Left renal cortex interstitium (tissue), 4 donors: ENCODE measurements at places on chromosomes 5 and 9. TPM values are rescaled to one million over a fixed set of nuclear protein-coding genes. Genes with fewer than 3 reads are reported as not detected.

GRCh38 chr9:133474853-133475252, 4.0 kb downstream of the SLC2A6 start:
- DNase-seq, result no peak

GRCh38 chr9:29044959-29045358, 1471.7 kb upstream of the C9orf72 start:
- DNase-seq, result no peak

DNA sequence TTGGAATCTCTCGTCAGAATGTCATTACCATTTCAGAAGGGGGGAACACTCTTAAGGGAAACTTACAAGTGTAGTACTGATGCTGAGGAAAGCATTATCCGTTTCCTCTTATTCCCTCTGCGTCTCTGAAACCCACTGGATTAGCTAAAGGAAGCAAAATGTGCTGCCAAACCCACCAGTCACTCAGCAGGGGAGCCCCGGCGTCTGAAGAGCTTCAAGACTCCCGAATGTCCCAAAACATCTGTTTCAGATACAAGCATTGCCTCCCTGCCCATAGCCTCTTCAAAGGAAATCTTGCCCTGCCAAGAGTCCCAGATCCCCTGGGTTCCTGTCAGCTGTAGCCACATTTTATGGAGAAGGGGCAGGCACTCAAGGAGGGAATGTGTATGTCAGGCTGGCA, 1.0 kb upstream of the HCN1 start:
- no peak for DNase-seq

DNA sequence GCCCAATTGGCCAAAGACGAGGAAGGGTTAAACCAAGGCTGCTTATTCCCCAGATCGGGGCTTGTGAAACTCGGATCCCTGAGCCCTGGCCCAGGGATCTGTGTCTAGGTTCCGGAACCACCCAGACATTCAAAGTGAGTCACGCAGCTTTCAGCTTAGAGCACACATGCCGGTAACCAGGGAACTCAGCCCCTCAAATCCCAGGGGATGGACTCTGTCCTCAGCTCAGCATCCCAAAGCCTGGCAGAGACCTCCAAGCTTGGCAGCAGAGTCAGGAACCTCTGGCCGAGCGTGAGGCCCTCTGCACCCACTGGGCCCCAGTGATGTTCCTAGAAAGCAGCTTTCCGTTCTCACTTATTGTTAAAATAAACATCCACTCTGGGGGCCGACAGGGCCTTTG, 5.1 kb downstream of the PNPLA7 start:
- DNase-seq, result no peak

- DNase-seq, result no peak
Observed at GRCh38 chr9:93009337-93010015, 49.0 kb upstream of the SUSD3 start.

- DNase-seq, result no peak
Observed at GRCh38 chr5:154779105-154779504, 23.9 kb downstream of the LARP1 start.

DNA sequence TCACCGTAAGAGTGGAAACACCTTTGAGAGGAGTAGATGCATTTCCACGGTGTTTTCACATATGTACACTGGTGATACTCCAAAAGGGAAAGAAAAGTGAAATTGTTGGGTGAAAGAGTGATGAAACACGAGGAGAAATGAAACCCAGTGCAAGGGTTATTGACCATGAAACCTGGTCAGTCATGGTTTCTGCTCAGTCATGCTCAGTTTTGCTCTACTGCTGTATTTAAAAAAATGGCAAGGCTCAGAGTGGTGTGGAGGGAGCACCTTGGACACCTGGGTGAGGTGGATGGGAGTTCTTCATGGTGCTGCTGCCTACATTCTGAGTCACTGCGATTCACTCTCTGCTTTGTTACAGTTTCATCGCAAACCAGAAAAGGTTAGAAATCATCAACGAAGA, 32.3 kb downstream of the NTRK2 start:
- no peak for DNase-seq

- DNase-seq, result no peak
Observed at GRCh38 chr5:160297004-160297403, 15.4 kb downstream of the CCNJL start.

GRCh38 chr9:19379283-19379682, 753 bp downstream of the RPS6 start:
- no peak for DNase-seq

DNA sequence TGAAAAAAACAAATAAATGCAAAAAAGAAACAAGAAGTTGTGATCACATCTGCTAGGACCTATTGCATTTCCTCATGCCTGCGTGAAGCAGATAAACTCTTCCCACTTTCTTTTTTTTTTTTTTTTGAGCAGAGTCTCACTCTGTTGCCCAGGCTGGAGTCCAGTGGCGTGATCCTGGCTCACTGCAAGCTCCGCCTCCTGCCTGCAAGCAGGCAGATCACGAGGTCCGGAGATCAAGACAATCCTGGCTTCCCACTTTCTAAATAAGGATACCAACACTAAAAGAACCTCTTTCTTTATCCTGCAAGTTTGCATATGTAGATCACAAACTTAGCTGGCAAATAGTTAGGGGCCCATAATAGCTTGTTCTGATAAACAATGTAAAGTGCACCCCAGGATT, 128.6 kb downstream of the ASTN2 start:
- no peak for DNase-seq

GRCh38 chr9:99288830-99289229, 66.7 kb downstream of the SEC61B start:
- no peak for DNase-seq

GRCh38 chr9:1319436-1319835, 269.3 kb downstream of the DMRT2 start:
- no peak for DNase-seq

DNA sequence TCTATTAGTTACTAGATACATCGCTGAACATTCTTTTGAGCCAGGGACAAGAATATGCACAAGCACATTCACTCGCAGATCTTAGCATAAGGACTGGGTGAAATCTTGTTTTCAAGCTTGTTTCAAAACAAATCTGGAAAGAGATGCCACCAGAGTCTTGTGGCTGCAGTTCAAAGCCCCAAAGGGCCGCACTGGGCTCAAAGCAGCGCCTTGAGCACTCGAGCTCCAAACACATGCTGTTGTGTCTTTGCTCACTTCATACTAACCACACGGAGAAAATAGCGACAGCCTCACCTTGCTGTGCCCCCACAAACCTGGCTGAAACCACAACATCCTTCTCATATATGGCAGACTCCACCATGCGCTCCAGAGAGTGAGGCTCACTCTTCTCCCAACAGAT, 34.2 kb upstream of the IL7R start:
- no peak for DNase-seq

GRCh38 chr5:80195837-80196400, 59.9 kb downstream of the SERINC5 start:
- DNase-seq, result no peak

DNA sequence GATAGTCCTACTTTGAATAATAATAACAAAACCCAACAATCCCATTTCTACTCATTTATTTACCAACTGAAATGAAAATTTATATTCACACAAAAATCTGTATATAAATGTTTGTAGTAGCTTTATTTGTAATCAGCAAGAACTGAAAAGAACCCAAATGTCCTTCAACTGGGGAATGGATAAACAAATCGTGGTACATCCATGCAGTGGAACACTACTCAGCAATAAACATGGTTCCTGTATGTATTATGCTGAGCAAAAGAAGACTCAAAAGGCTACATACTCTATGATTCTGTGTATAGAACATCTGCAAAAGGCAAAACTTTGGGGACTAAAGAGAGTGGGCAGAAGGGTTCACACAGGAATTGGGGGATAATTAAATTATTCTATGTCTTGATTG, 136.1 kb upstream of the HAND1 start:
- no peak for DNase-seq

GRCh38 chr9:94679587-94679986, 40.3 kb upstream of the FBP1 start:
- DNase-seq, result no peak

DNA sequence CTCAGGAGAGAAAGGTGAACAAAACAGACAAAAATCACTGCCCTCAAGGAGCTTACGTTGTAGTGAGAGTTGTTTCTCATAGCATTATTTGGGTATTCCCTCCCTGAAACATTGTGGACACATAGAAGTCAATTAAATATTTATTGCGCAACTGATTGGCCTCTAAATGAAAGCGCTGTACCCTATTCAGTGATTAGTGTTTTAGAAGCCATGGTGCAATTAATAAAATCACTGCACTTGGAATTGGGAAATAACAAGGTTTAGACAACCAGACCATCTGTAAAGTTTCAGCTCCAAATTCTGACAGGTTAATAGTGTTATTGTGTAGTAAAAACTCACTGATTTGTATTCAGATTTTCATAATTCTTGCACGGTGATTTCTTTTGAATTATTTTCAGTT, 35.9 kb downstream of the TNPO1 start:
- DNase-seq, result no peak

DNA sequence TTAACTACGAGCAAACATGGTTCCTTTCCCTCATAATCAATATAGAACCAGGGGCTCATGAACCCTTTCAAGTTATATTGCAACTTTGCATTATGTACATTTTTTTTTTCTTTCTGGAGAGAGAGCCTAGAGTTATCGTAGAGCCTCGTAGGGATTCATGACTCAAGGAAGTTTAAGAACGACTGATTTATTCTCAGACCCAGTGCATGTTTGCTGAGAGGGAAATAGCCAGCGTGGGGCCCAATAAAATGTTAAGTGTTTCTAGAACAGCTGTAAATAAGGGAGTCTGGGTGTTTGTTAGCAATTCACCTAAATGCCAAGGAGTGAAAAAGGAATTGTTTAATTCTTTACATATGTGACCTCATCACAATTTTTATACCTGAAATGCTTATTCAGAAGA, 119.0 kb upstream of the KLF9 start:
- no peak for DNase-seq

DNA sequence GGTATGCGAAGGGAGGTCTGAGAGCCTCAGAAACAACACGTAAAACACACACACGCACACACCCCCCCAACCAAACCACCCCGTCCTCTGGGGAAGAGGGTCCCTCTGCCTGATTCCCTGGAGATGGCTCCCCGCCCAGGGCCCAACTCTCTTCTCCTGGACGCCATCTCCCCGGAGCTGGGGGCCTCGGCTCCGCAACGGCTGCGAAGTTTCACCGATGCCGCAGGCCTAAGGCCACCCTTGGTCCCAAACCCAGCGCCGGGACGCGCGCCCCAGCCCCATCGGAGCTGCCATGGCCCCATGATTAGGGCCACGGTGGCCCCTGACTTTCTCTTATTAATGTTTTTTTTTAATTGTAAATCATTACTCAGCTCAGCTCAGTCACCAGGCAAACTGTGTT, 181.4 kb upstream of the TBCA start:
- DNase-seq, result no peak

The EGFL7 gene
- 82.1 TPM for polyA plus RNA-seq

The LCP2 gene
- polyA plus RNA-seq, result 3.1 TPM

The BAAT gene
- 0.05 TPM for polyA plus RNA-seq

The CCNO gene
- polyA plus RNA-seq, result 11.3 TPM

The SLIT3 gene
- 44.8 TPM for polyA plus RNA-seq

The FAM114A2 gene
- polyA plus RNA-seq, result 32.2 TPM
